ENCODE measurements at places on chromosomes 2 and 18. TPM values are rescaled to one million over a fixed set of nuclear protein-coding genes. Genes with fewer than 3 reads are reported as not detected.

The WIPF1 gene
- total RNA-seq = 51.0 TPM

The DNAH7 gene
- 0.99 TPM for total RNA-seq

GRCh38 chr2:236172255-236173035 is 4.3 kb upstream of the GBX2 start:
- H3K4me3 ChIP-seq = no peak overlapping the region
- peaks cover 41% of the 10 kb centered on the region for H3K4me1 ChIP-seq
- H3K36me3 ChIP-seq = no peaks in the 10 kb centered on the region
- H3K27ac ChIP-seq = no peak overlapping the region
- DNase-seq = peak; percentile 44

DNA sequence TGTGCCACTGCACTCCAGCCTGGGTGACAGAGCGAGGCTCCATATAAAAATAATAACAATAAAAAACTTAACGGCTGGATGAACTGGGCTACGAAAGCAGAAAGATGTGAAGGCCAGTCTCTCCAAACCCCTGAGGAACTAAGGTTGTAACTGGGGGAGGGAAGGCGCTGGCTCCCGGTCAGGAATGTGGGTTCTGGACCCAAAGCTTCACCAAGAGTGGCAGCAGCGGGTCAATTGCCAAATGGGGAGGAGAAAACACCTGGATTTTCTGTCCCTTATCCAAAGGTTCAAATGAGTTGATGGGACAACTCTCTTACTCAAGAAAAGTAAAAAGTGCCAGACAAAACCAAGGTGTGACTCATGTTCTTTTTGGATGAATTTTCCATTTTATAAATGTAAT is 60.1 kb upstream of the TFCP2L1 start:
- H3K36me3 ChIP-seq = peaks cover 57% of the 10 kb centered on the region
- no peak overlapping the region for H3K4me3 ChIP-seq
- H3K4me1 ChIP-seq = peaks cover 14% of the 10 kb centered on the region
- no peak overlapping the region for H3K27ac ChIP-seq
- H3K27me3 ChIP-seq = no peaks in the 10 kb centered on the region

- no peaks in the 10 kb centered on the region for H3K36me3 ChIP-seq
- H3K27me3 ChIP-seq = no peaks in the 10 kb centered on the region
- no peak overlapping the region for H3K4me3 ChIP-seq
These were observed 74.5 kb downstream of the PIEZO2 start for GRCh38 chr18:11074889-11075288.

- H3K27ac ChIP-seq = no peak overlapping the region
- H3K4me3 ChIP-seq = no peak overlapping the region
- H3K27me3 ChIP-seq = no peaks in the 10 kb centered on the region
- peaks cover 4% of the 10 kb centered on the region for H3K36me3 ChIP-seq
- DNase-seq = no peak
These were observed 60.9 kb downstream of the KCTD1 start for GRCh38 chr18:26487437-26487836.

- DNase-seq = no peak
- H3K4me3 ChIP-seq = no peak overlapping the region
- H3K27me3 ChIP-seq = no peaks in the 10 kb centered on the region
- no peak overlapping the region for H3K27ac ChIP-seq
- H3K36me3 ChIP-seq = no peaks in the 10 kb centered on the region
- H3K4me1 ChIP-seq = no peaks in the 10 kb centered on the region
These were observed 16.5 kb downstream of the SCG2 start for GRCh38 chr2:223585666-223586065.

DNA sequence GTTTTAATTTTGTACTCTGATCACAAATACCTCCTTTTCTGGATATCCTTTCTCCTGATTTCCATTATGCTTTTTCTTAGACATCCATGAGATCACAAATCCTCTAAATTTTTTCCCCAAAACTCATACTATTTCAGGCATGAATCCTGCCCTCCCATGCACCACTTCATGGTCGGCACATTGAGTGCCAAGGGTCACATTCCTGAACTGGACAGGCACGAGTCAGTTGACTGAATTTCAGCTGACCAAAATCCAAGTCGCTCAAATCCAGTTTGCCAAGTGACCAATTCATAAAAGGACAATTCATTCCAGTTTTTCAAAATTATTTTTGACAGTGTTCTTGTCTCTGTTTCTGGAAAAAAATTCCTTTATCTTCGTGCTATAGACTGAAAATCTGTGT is 22.1 kb downstream of the DYNAP start:
- no peaks in the 10 kb centered on the region for H3K4me1 ChIP-seq
- DNase-seq = no peak
- H3K4me3 ChIP-seq = no peak overlapping the region
- no peak overlapping the region for H3K27ac ChIP-seq
